Stomach (tissue), 19 donors: ENCODE measurements at places on chromosomes 4 and X.

GRCh38 chrX:20354505-20354904 is 87.8 kb upstream of the RPS6KA3 start:
- no peaks in the 10 kb centered on the region for H3K36me3 ChIP-seq
- no peak overlapping the region for H3K27ac ChIP-seq
- peak; percentile 10 for DNase-seq
- H3K27me3 ChIP-seq = no peaks in the 10 kb centered on the region
- H3K4me1 ChIP-seq = no peaks in the 10 kb centered on the region
- no peak overlapping the region for H3K4me3 ChIP-seq

- DNase-seq = no peak
- H3K27me3 ChIP-seq = no peaks in the 10 kb centered on the region
- no peaks in the 10 kb centered on the region for H3K36me3 ChIP-seq
- no peak overlapping the region for H3K4me3 ChIP-seq
Observed at GRCh38 chr4:89404530-89404929, 96.9 kb upstream of the GPRIN3 start.

DNA sequence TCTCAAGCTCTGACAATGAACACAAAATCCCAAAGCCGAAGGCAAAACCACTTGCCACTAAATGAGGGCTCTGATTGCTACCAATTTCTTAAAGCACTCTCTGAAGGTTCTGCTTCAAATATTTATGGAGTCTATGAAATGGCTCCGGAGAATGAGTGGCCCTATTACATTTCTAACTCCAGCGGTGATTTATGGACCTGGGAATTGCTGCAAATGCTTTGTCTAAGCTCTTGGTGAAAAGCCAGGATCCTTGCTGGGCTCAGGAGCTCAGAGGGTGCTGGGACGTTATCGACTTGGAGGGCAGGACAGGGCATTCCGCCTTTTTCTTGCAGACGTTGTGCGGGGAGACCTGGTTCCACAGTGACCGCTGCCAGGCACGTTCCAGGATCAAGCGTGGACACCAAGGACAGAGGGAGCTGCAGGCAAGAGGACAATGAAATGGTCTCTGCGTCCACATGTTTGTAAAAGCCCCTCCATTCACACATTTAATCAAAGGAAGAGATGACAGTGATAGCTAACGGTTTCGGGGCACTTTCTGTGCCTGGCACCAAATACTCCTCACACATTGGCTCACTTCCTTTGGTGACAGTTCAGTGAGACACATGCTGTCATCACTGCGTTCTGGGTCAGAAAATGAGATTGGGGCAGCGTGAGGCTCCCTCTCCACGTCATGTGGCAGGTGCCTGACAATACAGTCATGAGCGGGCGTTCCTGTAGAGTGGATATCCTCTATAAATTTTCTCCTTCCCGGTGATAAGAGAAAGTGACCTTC is 58.8 kb downstream of the C4orf50 start:
- H3K4me3 ChIP-seq = no peak overlapping the region
- DNase-seq = no peak
- H3K36me3 ChIP-seq = no peaks in the 10 kb centered on the region
- no peaks in the 10 kb centered on the region for H3K27me3 ChIP-seq
- H3K27ac ChIP-seq = no peak overlapping the region

GRCh38 chr4:37762294-37762990 is 64.0 kb upstream of the PGM2 start:
- H3K27me3 ChIP-seq = no peaks in the 10 kb centered on the region
- no peak overlapping the region for H3K4me3 ChIP-seq
- peak; percentile 68 for DNase-seq
- H3K36me3 ChIP-seq = no peaks in the 10 kb centered on the region
- H3K4me1 ChIP-seq = peaks cover 44% of the 10 kb centered on the region

GRCh38 chr4:163395758-163396157 is 52.1 kb downstream of the NPY5R start:
- no peaks in the 10 kb centered on the region for H3K36me3 ChIP-seq
- no peak overlapping the region for H3K27ac ChIP-seq
- H3K4me3 ChIP-seq = no peak overlapping the region
- no peaks in the 10 kb centered on the region for H3K4me1 ChIP-seq
- H3K27me3 ChIP-seq = no peaks in the 10 kb centered on the region

DNA sequence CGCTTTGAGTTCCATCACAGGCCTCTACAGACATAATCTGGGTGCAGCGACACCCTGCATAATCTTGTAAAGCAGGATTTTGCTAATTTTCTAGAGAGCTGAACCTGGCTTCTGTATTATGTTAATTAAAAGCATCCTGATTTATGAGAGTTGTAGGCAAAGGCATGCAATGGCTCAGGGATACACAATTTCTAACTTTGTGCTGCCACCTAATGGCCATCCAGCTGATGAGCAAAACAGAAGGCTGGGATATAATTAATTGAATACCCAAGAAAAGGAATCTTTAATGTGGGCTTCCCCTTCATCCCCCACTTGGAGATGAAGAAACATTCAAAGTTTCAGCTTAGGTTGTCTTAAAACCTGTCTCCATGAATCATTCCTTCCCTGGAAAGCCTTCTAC is 78.1 kb downstream of the BMP15 start:
- no peaks in the 10 kb centered on the region for H3K36me3 ChIP-seq
- DNase-seq = no peak
- H3K27me3 ChIP-seq = no peaks in the 10 kb centered on the region
- H3K4me1 ChIP-seq = no peaks in the 10 kb centered on the region
- H3K27ac ChIP-seq = no peak overlapping the region
- no peak overlapping the region for H3K4me3 ChIP-seq

- no peak overlapping the region for H3K27ac ChIP-seq
- no peaks in the 10 kb centered on the region for H3K27me3 ChIP-seq
- H3K4me1 ChIP-seq = no peaks in the 10 kb centered on the region
- no peak overlapping the region for H3K4me3 ChIP-seq
- H3K36me3 ChIP-seq = no peaks in the 10 kb centered on the region
- no peak for DNase-seq
Observed at GRCh38 chr4:177393236-177393635, 49.0 kb downstream of the AGA start.

GRCh38 chrX:73977542-73978169 is 326.3 kb upstream of the ZCCHC13 start:
- H3K27me3 ChIP-seq = no peaks in the 10 kb centered on the region
- no peaks in the 10 kb centered on the region for H3K36me3 ChIP-seq

GRCh38 chr4:105878668-105879067 is 16.6 kb upstream of the NPNT start:
- no peak for DNase-seq
- H3K4me1 ChIP-seq = no peaks in the 10 kb centered on the region
- H3K36me3 ChIP-seq = no peaks in the 10 kb centered on the region
- no peak overlapping the region for H3K27ac ChIP-seq

DNA sequence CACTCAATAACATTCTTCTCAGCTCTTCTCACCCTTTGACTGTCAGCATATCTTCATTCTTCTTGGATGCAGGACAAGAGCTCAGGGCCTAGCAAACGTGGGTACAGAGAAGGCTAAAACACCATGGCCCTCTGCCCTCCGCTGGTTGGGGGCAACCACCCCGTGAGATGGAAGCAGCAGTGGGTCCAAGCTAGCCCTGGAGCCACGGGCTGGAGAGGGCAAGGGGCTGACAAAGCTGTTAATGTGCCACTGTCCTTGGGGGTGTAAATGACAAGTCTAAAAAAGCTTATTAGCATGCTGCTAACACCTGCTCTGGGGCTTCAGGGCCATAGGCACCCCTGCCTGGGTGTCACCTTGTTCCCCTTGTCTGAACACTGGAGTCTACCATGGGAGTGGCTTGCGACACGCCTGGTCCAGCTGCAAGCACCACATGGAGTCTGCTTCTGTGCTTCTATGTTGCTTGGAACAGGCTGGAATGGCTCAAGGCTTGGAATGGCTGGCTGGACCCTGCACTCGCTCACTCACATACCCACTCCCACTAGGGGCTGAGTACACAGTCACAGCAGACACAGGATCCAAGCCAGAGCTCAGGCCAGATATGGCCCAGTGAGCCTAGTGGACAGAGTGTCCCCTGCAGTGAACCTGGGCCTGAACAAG is 246.0 kb downstream of the PCDH10 start:
- no peaks in the 10 kb centered on the region for H3K4me1 ChIP-seq
- no peak overlapping the region for H3K27ac ChIP-seq
- no peaks in the 10 kb centered on the region for H3K27me3 ChIP-seq
- H3K4me3 ChIP-seq = no peak overlapping the region
- no peaks in the 10 kb centered on the region for H3K36me3 ChIP-seq
- DNase-seq = no peak

DNA sequence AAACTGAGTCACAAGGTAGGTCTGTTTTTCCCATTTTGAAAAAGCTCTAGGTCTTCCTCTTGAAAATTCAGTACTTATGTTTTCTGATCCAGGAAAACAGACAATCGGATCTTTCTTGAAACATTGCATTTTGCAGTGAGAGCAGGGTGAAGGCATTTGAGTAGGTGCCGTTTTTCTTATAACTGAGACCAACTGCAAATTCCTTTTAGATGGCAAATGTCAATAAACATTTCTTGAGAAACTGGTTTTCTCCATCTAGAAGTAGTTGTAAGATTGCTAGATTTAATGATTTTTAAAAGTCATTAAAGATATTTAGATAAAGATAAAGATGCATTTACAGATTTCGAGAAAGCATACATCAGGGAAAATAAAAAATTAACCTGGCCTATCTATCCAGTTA is 92.4 kb downstream of the PHOX2B start:
- H3K36me3 ChIP-seq = no peaks in the 10 kb centered on the region
- DNase-seq = no peak
- H3K27ac ChIP-seq = no peak overlapping the region
- H3K4me1 ChIP-seq = no peaks in the 10 kb centered on the region
- no peaks in the 10 kb centered on the region for H3K27me3 ChIP-seq
- H3K4me3 ChIP-seq = no peak overlapping the region

DNA sequence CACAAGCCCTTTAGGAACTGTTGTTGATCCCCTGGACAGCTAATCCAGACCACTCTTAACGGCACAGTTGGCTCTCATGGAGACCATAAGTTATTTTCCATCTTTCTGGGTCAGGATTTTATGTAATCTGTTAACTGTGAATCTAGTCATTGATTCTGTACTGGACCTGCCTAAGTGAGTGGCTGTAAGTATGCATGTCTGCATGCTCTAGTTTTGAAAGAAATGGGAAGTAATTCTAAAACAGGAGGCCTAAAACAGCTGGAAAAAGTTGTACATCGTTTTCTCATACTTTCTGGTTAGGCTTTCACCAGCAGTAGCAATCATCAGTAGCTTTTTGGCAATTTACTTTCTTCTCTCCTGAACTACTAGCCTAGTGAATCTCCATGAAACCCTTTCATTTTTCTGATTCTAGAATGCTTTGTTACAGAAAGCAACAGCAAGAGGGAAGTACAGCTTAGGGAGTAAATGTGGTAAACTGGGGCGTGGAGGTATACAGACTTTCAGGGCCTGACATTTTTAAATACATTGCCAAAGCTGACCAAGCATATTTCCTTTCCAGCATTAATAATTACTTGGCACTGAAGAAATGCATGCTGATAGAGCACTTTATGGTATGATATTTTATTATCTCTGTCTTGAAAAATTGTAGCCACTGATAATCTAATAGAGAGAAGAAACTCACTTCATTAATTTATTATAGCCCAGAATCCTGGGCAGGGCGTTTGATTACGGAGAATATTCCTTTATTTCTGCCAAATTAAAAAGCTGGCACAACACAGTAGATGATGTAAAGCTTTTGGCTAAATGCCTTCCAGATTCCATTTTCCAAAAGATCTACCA is 202.7 kb downstream of the BANK1 start:
- peaks cover 6% of the 10 kb centered on the region for H3K4me1 ChIP-seq
- H3K27me3 ChIP-seq = no peaks in the 10 kb centered on the region
- no peaks in the 10 kb centered on the region for H3K36me3 ChIP-seq
- no peak overlapping the region for H3K4me3 ChIP-seq
- DNase-seq = peak; percentile 49

DNA sequence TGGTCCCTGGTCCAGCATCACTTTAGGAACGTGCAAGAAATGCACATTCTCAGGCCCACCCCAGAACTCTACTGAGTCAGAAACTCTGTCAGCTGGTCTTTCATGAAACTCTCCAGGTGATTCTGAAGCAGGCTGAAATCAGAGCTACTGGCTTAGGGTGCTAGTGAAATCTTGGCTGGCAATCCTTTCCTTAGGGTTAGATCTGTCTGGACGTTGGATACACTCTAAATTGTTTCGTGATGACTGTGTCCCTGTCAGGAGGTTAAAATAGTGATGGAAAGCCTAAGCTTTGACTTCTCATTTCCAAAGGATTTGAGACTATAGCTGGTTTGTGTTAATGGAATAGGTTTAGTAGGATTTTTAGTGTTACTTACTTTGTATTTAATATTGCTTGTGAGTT is 99.1 kb downstream of the ARHGAP10 start:
- no peak overlapping the region for H3K4me3 ChIP-seq
- no peak overlapping the region for H3K27ac ChIP-seq
- no peak for DNase-seq
- H3K4me1 ChIP-seq = peaks cover 35% of the 10 kb centered on the region
- no peaks in the 10 kb centered on the region for H3K27me3 ChIP-seq

DNA sequence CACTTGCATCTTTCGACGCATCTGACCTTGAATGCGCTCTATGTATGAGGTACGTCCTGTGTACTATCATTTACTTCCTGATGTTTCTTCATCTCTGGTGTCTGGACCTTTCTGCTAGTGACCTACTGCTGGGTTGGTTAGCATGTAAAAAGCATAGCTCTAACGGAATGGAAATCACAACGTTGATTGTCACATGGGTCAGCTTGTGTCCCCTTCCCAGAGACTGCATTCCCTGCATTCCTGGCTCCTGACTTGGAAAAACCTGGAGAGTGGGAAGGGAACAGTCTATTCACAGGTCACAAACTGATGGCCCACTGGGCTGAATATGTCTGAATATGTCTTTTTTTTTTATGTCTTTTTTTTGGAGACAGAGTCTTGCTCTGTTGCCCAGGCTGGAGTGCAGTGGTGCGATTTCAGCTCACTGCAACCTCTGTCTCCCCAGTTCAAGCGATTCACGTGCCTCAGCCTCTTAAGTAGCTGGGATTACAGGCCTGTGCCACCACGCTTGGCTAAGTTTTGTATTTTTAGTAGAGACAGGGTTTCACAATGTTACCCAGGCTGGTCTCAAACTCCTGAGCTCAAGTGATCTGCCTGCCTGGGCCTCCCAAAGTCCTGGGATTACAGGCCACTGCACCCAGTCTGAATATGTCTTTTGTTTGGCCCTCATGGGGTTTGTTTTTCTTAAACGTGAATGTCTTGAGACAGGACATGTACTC is 16.3 kb downstream of the LONRF3 start:
- H3K4me3 ChIP-seq = no peak overlapping the region
- no peak for DNase-seq
- no peaks in the 10 kb centered on the region for H3K4me1 ChIP-seq
- no peak overlapping the region for H3K27ac ChIP-seq
- peaks cover 41% of the 10 kb centered on the region for H3K36me3 ChIP-seq
- no peaks in the 10 kb centered on the region for H3K27me3 ChIP-seq

- H3K27me3 ChIP-seq = no peaks in the 10 kb centered on the region
- H3K27ac ChIP-seq = no peak overlapping the region
- no peak overlapping the region for H3K4me3 ChIP-seq
- no peaks in the 10 kb centered on the region for H3K4me1 ChIP-seq
Observed at GRCh38 chr4:105956569-105956968, 61.3 kb downstream of the NPNT start.
